ENCODE measurements at places on chromosomes 5 and 9. TPM values are rescaled to one million over a fixed set of nuclear protein-coding genes. Genes with fewer than 3 reads are reported as not detected.

DNA sequence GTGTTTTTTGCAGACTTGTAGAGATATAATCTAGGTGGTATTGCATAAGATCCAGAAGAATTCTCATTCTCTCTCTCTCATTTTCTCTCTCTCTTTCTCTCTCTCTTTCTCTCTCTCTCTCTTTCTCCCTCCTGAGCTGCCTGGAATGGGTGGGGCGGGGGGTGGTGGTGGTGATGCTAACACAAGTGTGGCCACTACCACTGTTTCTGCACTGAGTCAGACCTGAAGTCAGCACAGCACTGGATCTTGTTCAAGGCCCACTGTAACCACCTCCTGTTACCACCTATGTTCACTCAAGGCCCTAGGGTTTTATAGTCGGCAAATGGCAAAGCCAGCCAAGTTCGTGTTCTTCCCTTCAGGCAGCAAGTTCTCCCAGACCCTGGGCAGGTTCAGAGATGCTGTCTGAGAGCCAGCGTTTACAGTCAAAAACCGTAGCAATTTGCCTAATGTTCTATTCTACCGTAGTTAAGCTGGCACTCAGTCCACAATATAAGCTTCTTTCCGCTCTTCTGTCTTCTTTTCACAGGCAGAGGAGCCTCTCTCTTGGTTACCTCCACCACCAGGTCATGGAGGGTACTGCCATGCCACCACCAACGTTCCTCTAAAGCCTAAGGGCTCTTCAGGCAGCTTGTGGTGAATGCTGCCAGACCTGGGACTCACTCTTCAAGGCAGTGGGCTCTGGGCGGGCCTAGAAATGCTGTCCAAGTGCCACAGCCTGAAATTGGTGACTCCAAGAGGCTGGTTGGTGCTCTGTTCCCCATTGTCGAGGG, 235.7 kb upstream of the PRR16 start:
- no peak for DNase-seq

GRCh38 chr9:22008717-22009505, at the start of gene CDKN2B:
Gene CDKN2B (minus strand): TSS chr9:22009305. CDS start chr9:22008953, 352 bp downstream.
- DNase-seq, result peak; percentile 82

- no peak for DNase-seq
Measured at GRCh38 chr5:133820507-133820906, 147.9 kb downstream of the C5orf15 start.

- no peak for DNase-seq
Measured at GRCh38 chr5:135153661-135154060, 119.6 kb upstream of the PITX1 start.

DNA sequence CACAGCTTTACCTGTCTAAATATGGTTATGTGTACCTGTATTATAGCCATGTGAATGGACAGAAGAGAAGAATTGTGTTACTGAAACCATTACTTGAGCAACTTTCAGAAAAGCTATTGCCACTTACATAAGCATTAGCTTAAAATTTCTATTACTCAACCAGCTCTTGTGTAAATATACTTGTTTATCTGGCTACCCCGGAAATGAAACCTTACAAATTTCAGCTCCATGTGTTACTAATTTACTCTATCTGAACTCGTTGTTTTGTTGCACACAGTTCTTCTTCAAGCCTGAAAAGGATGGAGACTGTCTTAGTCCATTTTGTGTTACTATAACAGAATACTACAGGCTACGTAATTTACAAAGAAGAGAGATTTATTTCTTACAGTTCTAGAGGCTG, 22.5 kb upstream of the ADAMTSL1 start:
- DNase-seq, result no peak

DNA sequence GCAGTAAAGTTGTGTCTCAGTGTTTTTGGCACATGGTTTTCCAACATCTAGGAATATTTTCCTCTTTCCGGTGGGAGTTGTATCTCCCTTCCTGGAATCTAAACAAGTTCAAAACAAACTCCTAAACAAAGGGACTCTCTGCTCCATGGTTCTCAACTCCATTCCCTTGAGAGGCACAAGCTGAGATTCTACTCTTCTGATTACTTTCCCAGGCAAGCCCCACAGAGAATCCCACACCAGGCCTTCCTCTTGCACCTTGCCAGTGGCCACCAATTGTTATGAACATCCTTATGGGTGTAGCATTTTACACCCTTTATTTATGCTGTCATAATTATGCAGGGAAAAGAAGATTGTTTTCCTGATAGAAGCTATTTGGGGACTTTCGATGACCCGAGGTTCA, 25.8 kb upstream of the SH3TC2 start:
- no peak for DNase-seq

DNA sequence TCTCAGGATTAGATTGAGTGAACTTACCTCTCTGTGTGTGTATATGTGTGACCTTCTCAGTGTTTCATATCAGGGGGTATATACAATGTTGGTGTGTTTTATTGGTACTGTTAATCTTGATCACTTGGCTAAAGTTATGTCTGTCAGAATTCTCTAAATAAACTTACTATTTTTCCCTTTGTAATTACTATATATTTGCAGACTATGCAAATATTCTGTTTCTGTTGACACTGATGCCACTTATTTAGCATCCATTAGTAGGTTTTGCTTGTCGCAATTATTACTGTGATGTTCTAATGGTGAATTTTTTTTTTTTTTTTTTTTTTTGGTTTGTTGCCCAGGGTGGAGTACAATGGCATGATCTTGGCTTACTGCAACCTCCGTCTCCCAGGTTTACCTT, 42.9 kb upstream of the NR5A1 start:
- no peak for DNase-seq

CD72 gene
- total RNA-seq, result 8.7 TPM

ZNF883 gene
- total RNA-seq, result 1.3 TPM

FNIP1 gene
- 14.2 TPM for total RNA-seq

G3BP1 gene
- total RNA-seq, result 253 TPM

Measured in activated CD4-positive, alpha-beta T cell treated with anti-CD3 and anti-CD28 coated beads for 36 hours (primary cell).